Inflammatory macrophage treated with lipopolysaccharide for 4 hours (primary cell): ENCODE measurements at places on chromosomes 12 and 14.

GRCh38 chr12:102326982-102327381, 129.3 kb upstream of the PMCH start:
- no peak for DNase-seq

DNA sequence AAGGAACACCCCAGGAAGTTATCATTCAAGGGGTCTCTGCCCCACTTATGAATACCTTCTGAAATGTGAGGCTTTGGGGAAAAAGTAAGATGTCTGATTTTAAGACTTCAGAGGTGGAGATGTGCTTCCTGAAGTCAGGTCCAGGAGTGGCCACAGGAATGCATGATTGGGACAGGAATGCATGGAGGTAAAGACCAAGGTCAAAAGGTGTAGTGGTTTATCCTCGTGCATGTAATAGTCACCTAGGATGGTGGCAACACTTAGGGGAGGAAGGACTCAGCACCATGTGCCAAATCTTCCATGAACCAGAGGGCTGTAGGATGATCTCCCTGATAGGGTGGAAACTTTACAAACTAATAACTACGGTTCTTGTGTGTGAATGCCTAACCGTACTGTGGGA, 217.3 kb downstream of the C12orf75 start:
- DNase-seq: no peak

GRCh38 chr12:131603106-131603938, 107.6 kb upstream of the SFSWAP start:
- no peak for DNase-seq

GRCh38 chr12:63821781-63822251, 22.7 kb upstream of the SRGAP1 start:
- DNase-seq: no peak

- DNase-seq: peak; percentile 66
Measured at GRCh38 chr12:120496413-120497340, 764 bp downstream of the DYNLL1 start.

GRCh38 chr12:2650261-2651067, 144.3 kb upstream of the FKBP4 start:
- DNase-seq: no peak

DNA sequence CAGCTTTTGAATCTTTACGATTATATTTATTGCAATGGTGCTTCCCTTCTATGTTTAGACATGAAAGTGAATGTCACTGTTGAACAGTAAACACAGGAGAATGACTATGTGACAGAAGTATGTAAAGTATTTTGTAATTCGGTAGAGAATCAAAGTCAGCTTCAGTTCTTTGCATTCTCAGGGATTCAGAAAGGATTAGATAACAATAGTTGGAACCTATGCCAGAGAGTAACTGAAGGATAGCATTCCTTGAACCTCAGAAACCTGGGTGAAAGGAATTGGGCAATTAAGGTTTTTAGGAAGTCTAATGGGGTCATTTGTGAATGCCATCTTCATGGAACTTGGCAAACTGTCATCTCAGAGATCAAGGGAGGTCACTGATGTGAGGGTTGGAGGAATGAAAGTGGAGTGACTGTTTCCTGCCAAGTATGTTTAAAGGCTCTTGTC, 305.3 kb upstream of the DDHD1 start:
- no peak for DNase-seq

DNA sequence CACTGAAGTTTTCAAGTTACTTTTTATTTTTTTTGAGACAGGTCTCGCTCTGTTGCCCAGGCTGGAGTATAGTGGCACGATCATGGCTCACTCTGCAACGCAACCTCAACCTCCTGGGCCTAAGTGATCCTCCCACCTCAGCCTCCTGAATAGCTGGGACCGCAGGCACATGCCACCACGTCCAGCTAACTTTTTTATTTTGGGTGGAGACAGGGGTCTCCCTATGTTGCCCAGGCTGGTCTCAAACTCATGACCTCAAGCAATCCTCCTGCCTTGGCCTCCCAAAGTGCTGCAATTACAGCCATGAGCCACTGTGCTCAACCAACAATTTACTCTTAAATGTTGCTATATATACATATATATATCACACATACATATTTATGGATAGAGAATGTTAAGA, 27.4 kb upstream of the LGALS3 start:
- no peak for DNase-seq

- DNase-seq: peak; percentile 70
Measured at GRCh38 chr12:67647799-67648520, 585 bp upstream of the DYRK2 start.

GRCh38 chr14:74547331-74547927, 53.9 kb downstream of the ISCA2 start:
- no peak for DNase-seq

- no peak for DNase-seq
Measured at GRCh38 chr14:77409131-77409533, 14.2 kb downstream of the NOXRED1 start.

DNA sequence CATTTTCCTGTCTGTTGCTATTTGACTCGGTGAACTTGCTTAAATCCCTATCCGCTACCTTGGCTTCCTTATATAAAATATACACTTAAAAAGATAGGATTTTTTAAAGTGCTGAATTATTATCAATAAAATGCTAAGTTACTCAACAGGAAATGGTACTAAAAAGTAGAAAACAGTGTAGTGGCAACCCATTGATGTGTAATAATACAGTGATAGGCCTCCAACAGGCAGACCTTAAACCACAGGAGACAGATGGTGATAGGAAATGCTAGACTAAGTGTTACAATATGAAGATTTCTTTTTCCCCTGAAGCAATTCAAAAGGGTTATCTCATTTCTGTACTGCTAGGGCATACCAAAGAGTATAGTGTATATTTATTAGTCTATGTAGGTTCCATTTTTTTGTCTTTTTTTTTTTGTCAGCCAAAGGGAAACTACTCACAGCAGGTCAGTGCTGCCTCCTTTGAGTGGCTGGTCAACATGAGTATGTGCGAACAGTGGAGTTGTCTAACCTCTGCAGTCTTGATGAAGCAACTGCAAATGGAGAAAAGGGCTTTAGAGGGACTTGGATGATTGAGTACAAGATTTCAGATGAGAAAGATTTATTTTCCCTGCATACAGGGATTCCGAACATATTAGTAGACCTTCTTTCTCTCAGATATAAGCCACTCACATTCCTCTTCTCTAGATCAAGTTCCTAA, 183.8 kb downstream of the ACSS3 start:
- DNase-seq: no peak

GRCh38 chr14:92414690-92415445, 91.9 kb downstream of the SLC24A4 start:
- DNase-seq: peak; percentile 91

- DNase-seq: no peak
Measured at GRCh38 chr14:94707494-94707893, 62.4 kb downstream of the GSC start.

- no peak for DNase-seq
Measured at GRCh38 chr12:129184127-129184928, 331.1 kb downstream of the GLT1D1 start.

DNA sequence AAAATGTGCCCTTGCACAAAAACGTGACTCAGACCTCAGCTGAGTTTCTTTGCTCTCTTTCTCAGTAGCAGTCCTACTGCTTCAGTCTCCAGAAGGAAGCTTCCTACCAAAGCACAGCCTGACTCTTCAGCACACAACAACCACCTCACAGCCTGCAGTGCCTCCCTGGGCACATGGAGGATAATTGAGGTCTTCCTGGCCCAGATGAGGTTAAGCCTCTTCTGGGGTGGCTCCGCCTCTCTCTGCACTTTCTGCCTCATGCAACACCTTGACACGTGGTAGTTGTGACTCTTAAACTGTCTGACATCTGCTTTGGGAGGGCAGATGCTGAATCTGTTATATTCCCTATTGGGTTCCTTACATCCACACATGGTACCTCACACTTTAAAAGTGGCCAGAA, 33.8 kb downstream of the GIT2 start:
- DNase-seq: no peak

DNA sequence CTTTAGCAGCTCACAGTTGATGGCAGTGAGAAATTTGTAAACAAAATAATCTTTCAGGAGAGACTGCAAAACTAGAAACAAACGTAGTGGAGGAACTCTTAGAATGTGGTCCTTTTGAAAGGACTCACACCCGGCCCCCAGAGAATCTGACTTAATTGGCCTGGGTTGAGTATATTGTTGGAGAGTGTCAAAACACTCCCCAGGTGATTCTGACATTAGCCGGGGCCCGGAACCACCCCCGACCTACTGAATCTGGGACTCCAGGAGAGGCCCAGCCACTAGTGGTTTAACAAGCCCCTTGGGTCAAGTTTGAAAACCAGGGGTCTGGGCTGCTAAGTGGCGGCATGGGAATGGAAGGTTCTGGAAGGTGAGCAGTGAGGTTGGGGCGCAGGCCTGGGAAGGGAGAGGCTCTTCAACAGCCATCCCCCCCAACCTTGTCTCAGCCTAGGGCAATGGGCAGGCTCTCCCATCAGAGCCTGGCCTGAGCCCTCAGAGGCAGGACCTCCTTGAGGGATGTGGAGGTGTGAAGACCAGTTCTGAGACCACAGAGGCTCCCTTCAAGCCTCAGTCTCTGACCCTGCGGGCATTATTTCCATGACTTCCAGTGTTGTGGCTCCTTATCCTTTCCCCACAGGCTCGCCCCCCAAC, 1.1 kb upstream of the ELK3 start:
- DNase-seq: no peak

GRCh38 chr12:52441320-52441911, 7.2 kb upstream of the KRT75 start:
- DNase-seq: no peak

- peak; percentile 51 for DNase-seq
Measured at GRCh38 chr14:59435987-59436386, 29.2 kb downstream of the GPR135 start.

- no peak for DNase-seq
Measured at GRCh38 chr14:103109535-103110441, 13.5 kb upstream of the TNFAIP2 start.

- no peak for DNase-seq
Measured at GRCh38 chr12:51346581-51346980, at the start of gene CELA1. TSS of gene CELA1 (minus strand) at chr12:51346679. CDS start at chr12:51346638, 41 bp downstream.

GRCh38 chr12:65188179-65188701, 18.9 kb downstream of the LEMD3 start:
- DNase-seq: peak; percentile 41

GRCh38 chr12:18158774-18159557, 69.0 kb upstream of the RERGL start:
- peak; percentile 21 for DNase-seq

GRCh38 chr14:72925171-72925759, 999 bp upstream of the DCAF4 start:
- no peak for DNase-seq

GRCh38 chr12:63843254-63843720, 1.2 kb upstream of the SRGAP1 start:
- no peak for DNase-seq

GRCh38 chr14:74660863-74661262, 48.8 kb upstream of the LTBP2 start:
- no peak for DNase-seq

- DNase-seq: peak; percentile 36
Measured at GRCh38 chr12:124597041-124597440, 29.6 kb upstream of the NCOR2 start.

GRCh38 chr14:29446971-29447370, 480.7 kb downstream of the PRKD1 start:
- DNase-seq: no peak

DNA sequence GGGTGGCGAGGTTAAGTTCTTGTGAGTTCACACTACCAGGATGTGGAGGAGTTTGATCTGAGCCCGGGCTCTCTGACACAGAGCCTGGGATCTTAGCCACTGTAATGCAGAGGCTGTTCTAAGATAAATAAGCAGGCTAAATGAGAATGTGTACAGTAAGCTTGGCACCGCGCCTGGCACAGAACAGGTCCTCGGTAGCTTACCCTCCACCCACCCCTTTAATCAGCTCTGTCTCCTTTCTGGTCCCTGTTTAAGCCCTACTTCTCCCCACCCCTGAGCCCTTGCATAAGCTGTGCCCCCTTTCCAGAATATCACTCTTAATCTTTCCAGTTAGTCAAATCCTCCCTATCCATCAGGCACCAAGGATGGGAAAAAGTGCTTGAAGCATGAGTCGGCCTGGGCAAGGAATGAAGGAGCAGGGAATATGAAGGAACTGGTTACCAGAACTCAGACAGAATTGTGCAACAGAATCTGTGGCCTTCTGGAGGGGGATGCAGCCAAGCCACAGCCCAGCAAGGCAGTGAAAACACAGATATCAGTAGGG, 32.8 kb upstream of the CMKLR1 start:
- DNase-seq: peak; percentile 33

DNA sequence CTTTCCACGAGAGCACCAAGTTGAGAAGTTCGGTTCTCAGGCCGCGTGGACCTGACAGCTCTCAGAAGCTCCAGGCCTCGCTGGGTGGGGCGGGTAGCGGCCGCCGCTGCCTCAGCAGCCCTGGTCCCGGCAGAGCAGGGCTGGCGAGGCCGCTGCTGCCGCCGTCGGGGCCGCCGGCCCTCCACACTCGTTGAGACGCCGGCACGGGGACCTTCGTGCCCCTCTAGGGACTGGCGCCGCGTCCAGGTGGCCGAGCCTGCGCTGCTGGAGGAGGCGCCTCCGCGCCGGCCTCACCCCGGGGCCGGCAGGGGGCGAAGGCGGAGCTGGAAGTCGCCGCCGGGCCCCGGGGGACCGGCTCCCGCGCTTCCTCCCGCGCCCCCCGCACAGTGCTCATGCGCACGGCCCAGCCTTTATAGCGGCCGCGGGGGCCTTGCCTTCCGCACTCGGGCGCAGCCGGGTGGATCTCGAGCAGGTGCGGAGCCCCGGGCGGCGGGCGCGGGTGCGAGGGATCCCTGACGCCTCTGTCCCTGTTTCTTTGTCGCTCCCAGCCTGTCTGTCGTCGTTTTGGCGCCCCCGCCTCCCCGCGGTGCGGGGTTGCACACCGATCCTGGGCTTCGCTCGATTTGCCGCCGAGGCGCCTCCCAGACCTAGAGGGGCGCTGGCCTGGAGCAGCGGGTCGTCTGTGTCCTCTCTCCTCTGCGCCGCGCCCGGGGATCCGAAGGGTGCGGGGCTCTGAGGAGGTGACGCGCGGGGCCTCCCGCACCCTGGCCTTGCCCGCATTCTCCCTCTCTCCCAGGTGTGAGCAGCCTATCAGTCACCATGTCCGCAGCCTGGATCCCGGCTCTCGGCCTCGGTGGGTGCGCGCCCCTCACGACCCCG, at the start of gene COCH:
Gene COCH (plus strand): TSS at position 440 of the 879 bp plus-strand sequence. CDS start 380 bp downstream, at position 820.
- DNase-seq: peak; percentile 24

DNA sequence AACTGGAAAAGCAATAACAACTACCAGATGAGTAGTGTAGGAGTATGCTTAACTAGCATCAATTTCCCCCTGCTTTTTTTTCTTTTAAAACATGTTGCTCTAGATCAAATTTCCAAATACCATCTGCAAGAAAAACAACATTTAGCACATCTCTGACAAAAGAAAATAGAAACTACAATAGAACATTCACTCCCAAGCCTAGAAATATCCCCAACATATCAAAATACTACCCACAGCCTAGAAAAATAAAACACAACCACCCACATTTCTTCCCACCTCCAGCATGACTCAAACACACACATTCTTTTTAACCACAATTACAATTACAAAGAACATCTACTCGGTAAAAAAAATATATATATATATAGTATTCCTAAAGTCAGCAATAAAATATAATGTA, 120.0 kb downstream of the PPFIA2 start:
- no peak for DNase-seq

- DNase-seq: no peak
Measured at GRCh38 chr14:62667421-62667914, 377.8 kb downstream of the KCNH5 start.

GRCh38 chr14:56268673-56269072, 150.5 kb downstream of the PELI2 start:
- DNase-seq: no peak

GRCh38 chr12:11793921-11794710, 144.6 kb downstream of the ETV6 start:
- DNase-seq: no peak

- DNase-seq: no peak
Measured at GRCh38 chr12:112602150-112602549, 183.4 kb downstream of the PTPN11 start.
